ENCODE measurements at places on chromosomes 6 and 20.

GRCh38 chr20:57898332-57898731 lies 188.5 kb upstream of the PMEPA1 start:
- no peaks in the 10 kb centered on the region for H3K4me1 ChIP-seq
- H3K27me3 ChIP-seq = no peaks in the 10 kb centered on the region
- no peak overlapping the region for H3K27ac ChIP-seq
- DNase-seq = no peak
- no peaks in the 10 kb centered on the region for H3K36me3 ChIP-seq

DNA sequence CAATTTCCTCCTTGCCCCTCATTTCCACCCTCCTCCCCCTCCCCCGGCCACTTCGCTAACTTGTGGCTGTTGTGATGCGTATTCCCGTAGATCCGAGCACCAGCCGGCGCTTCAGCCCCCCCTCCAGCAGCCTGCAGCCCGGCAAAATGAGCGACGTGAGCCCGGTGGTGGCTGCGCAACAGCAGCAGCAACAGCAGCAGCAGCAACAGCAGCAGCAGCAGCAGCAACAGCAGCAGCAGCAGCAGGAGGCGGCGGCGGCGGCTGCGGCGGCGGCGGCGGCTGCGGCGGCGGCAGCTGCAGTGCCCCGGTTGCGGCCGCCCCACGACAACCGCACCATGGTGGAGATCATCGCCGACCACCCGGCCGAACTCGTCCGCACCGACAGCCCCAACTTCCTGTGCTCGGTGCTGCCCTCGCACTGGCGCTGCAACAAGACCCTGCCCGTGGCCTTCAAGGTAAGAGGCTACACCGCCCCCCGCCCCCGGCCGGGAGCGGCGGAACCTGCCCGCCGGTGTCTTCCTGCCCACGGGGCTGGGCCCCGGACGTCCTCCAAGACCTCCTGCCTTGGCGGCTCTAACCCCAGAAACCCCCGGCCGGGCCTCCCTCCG lies 44.9 kb upstream of the SUPT3H start:
- peaks cover 6% of the 10 kb centered on the region for H3K4me1 ChIP-seq
- no peak for DNase-seq
- peak overlapping the region; percentile 20 for H3K27ac ChIP-seq
- peaks cover 20% of the 10 kb centered on the region for H3K27me3 ChIP-seq

- peaks cover 78% of the 10 kb centered on the region for H3K4me1 ChIP-seq
- H3K27ac ChIP-seq = no peak overlapping the region
- no peaks in the 10 kb centered on the region for H3K27me3 ChIP-seq
- no peak overlapping the region for H3K4me3 ChIP-seq
Observed at GRCh38 chr20:17651760-17652388, 30.2 kb downstream of the RRBP1 start.

- no peaks in the 10 kb centered on the region for H3K36me3 ChIP-seq
- no peaks in the 10 kb centered on the region for H3K27me3 ChIP-seq
- no peak overlapping the region for H3K27ac ChIP-seq
Observed at GRCh38 chr20:47749339-47749738, 35.9 kb downstream of the SULF2 start.

- no peak overlapping the region for H3K4me3 ChIP-seq
- H3K27me3 ChIP-seq = no peaks in the 10 kb centered on the region
- DNase-seq = no peak
- H3K27ac ChIP-seq = peak overlapping the region; percentile 75
- H3K36me3 ChIP-seq = no peaks in the 10 kb centered on the region
Observed at GRCh38 chr6:108895571-108895970, 47.3 kb downstream of the ARMC2 start.

GRCh38 chr20:21511850-21512633 lies 1.8 kb downstream of the NKX2-2 start:
- no peak overlapping the region for H3K27ac ChIP-seq
- peaks cover 5% of the 10 kb centered on the region for H3K27me3 ChIP-seq
- peak overlapping the region; percentile 67 for H3K4me3 ChIP-seq
- DNase-seq = no peak
- H3K4me1 ChIP-seq = peaks cover 28% of the 10 kb centered on the region

DNA sequence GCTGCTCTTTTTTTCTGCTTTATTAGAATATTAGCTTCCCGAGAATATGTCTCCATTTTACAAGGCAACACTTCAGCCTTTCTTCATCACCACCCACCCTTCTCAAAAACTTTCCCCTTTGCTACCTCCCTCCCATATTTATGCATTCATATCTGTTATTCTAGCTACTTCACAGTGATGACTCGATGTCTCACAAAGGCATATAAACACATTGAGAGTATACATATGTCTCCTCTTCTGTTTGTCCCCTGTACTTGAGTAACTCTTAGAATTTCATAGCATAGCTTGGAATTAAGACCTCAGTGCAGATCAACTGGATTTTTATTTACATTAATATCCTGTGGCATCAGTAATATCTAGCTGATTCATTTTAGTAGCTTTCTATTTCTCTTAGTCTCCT lies 6.5 kb downstream of the RNF144B start:
- no peak overlapping the region for H3K4me3 ChIP-seq
- no peaks in the 10 kb centered on the region for H3K36me3 ChIP-seq
- H3K27me3 ChIP-seq = no peaks in the 10 kb centered on the region
- H3K27ac ChIP-seq = no peak overlapping the region
- H3K4me1 ChIP-seq = peaks cover 13% of the 10 kb centered on the region

DNA sequence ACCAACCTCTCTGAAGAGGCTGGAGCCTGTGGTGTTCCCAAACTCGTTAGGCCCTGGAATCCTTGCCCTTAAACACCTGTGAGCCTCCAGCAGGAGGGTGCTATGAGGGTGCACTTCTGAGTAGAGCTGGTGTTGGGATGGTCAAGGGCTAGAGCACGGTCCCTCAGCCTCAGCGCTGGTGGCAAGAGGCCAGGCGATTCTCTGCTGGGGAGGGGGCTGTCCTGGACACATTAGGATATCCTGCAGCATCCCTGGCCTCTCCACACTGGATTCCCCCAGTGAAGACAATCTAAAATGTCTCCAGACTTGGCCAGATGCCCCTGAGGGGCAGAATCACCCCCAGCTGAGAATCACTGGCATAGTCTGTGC lies 157.8 kb downstream of the SYCP2 start:
- no peaks in the 10 kb centered on the region for H3K36me3 ChIP-seq
- no peak for DNase-seq

- H3K4me3 ChIP-seq = peak overlapping the region; percentile 45
- no peaks in the 10 kb centered on the region for H3K27me3 ChIP-seq
- H3K36me3 ChIP-seq = peaks cover 2% of the 10 kb centered on the region
- H3K4me1 ChIP-seq = peaks cover 19% of the 10 kb centered on the region
- no peak for DNase-seq
Observed at GRCh38 chr20:19934792-19935491, 82.2 kb upstream of the NAA20 start.

DNA sequence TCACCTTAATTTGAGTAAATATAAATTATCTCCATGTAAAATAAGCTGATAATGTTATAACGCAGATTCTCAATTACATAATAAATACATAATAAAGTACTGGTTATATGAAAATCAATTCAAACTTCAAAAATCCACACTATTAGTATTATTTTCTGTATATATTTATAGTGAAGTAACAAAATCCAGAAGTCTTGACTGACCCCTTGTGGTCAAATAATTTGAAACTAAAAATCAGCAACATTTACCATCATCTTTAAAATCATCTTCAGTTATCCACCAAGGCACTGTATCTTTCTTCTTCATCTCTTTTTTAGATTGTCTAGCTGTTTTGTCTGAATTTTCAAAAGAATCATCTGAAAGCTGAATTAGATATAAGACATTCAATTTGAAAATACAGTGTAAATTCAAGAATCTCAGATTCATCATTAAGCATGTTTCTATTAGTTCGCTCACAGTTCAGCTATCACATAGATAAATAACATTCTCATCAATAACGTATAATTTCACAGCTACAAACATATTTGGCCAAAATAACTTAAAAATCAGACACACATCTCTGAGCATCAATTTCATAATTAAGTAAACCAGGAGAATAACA lies 6.5 kb downstream of the CEP162 start:
- H3K4me3 ChIP-seq = no peak overlapping the region
- no peaks in the 10 kb centered on the region for H3K36me3 ChIP-seq
- H3K4me1 ChIP-seq = peaks cover 3% of the 10 kb centered on the region
- no peak overlapping the region for H3K27ac ChIP-seq
- no peak for DNase-seq

DNA sequence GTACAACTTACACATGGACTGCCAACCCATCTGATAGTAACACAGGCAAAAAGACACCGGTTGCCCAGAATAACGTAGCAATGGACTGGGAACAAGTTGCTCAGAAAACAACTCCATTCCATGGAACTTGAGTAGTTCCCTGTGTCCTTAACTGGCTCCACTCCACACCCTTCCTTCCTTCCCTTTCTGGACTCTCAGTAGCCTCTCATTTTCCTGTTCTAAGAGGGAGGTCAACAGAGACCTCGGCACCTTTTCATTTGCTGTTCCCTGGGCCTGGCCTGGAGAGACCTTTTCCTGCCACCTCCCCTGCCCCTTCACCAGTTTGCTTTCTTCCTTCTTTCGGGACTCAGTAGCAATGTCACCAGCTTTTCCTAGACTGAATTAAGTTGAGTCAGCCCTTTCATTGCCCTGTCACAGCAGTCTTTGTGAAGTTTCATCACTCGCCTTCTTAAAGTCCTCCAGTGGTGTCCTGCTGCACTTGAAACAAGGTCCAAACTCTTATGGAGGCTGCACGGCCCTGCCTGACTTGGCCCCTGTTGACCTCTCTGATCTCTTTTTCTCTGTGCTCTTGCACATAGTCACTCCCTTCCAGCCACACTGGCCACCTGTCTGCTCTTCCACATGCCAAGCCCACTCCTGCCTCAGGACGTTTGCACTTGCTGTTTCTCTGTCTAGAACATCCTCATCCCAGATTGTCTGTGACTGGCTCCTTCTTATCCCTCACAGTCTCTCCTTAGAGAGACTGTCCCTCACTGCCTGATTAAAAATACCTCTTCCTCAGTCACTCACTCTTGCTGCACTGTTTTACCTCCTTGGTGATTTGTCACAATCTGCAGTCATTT lies 90.8 kb downstream of the KCNB1 start:
- H3K36me3 ChIP-seq = no peaks in the 10 kb centered on the region
- H3K27ac ChIP-seq = no peak overlapping the region
- DNase-seq = no peak
- H3K4me3 ChIP-seq = no peak overlapping the region
- peaks cover 2% of the 10 kb centered on the region for H3K4me1 ChIP-seq
- no peaks in the 10 kb centered on the region for H3K27me3 ChIP-seq

- H3K27ac ChIP-seq = no peak overlapping the region
- no peak overlapping the region for H3K4me3 ChIP-seq
- DNase-seq = no peak
- no peaks in the 10 kb centered on the region for H3K36me3 ChIP-seq
- H3K27me3 ChIP-seq = no peaks in the 10 kb centered on the region
Observed at GRCh38 chr6:10877871-10878270, 4.0 kb downstream of the GCM2 start.

GRCh38 chr6:11460001-11460668 lies 77.4 kb upstream of the TMEM170B start:
- H3K27me3 ChIP-seq = no peaks in the 10 kb centered on the region
- no peak for DNase-seq
- no peak overlapping the region for H3K27ac ChIP-seq
- peaks cover 7% of the 10 kb centered on the region for H3K4me1 ChIP-seq

DNA sequence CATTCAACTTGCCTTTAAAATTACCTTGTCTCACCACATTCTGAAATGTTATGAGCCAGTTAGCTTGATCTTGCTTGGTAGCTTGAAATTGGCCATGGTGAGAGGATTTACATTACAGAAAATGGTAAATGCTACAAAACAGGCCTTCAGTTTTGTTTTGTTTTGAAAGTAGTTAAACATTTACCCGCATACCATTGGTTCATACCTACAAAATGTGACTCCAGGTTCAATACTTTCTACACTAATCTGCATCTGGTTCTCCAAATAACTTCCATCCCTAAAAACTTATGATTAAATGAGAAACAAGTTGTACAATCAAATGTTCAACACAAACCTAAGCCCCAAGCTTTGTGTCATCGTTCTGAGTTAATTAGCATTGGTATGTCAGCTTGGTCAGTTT lies 30.5 kb upstream of the MYBL2 start:
- H3K27me3 ChIP-seq = no peaks in the 10 kb centered on the region
- no peak overlapping the region for H3K27ac ChIP-seq
- no peak for DNase-seq

DNA sequence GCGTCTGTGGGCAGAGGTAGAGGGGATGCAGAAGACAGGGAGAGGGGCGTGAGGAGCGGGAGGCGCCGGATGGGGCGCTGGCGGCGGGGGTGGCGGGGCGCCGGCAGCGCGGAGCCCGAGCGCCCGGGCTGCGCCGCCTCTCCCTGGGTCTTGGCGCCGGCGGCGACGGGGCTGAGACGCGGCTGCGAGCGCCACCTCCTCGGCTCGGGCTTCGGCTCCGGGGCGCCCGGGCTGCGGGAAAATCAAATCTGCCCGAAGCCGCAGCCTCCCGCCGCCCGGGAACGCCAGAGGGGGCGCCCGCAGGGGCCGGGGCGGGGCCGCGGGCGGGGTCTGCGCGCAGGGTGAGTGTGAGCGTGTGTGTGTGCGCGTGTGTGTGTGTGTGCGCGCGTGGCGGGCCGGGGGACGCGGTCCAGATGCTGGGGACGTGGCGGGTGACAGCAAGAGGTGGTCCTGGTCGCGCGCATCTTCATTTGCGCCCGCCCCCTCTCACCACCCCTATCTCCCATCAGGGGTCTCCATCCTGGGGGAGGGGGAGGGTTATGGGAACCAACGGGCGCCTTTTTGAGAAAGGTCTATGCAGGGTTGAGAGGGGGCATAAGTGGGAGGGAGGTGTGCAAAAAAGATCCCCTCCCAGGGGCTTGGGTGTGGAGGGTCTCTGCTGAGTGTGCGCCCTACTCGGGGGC lies 646 bp upstream of the CPNE5 start:
- no peaks in the 10 kb centered on the region for H3K36me3 ChIP-seq
- H3K27me3 ChIP-seq = no peaks in the 10 kb centered on the region
- H3K4me1 ChIP-seq = peaks cover 15% of the 10 kb centered on the region
- DNase-seq = no peak

Data from thoracic aorta (tissue), 2 donors.